ENCODE measurements at places on chromosomes 1 and 21. TPM values are rescaled to one million over a fixed set of nuclear protein-coding genes. Genes with fewer than 3 reads are reported as not detected.

DNA sequence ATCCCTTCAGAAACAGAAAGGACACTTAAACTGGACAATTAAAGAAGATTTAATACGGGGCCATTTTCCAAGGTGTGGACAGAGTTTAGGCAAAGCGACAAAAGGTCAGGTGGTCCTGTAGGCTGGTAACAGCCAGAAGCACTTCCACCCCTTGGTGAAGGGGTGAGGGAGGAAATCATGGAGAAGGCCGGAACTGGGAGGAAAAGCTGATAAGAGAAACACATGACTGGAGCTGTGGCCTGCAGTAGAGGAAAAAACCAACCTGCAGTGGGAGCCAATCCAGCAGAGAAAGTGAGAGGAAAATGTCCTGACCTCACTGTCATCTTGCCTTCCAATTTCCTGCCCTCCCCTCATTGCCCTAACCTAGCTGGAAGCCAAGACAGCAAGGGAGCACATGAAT, 249.8 kb downstream of the LMO4 start:
- H3K4me1 ChIP-seq = no peaks in the 10 kb centered on the region
- no peaks in the 10 kb centered on the region for H3K36me3 ChIP-seq
- no peak overlapping the region for H3K4me3 ChIP-seq
- no peaks in the 10 kb centered on the region for H3K27me3 ChIP-seq
- DNase-seq = no peak

DNA sequence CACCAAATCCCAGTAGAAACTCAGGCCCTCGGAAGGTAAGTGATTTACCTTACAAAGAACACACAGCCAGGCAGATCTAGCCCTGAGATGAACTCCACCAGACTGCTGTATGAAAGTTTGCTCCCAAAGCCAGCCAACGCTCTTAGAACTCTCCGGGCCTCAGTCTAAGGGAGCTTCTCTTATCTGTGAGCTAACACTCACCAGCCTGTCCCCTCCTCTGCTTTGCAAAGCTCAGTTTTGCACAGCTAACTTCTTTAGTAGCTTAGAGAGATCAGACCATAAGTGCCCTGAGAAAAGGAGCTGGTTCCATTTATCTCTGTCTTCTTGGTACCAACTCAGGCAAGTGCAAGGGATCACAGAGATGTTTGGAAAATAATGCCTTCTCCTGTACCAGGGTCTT, 195.8 kb upstream of the JUN start:
- H3K36me3 ChIP-seq = no peaks in the 10 kb centered on the region
- H3K4me3 ChIP-seq = no peak overlapping the region
- H3K27me3 ChIP-seq = no peaks in the 10 kb centered on the region
- H3K27ac ChIP-seq = no peak overlapping the region

The KLF17 gene
- total RNA-seq = not detected

DNA sequence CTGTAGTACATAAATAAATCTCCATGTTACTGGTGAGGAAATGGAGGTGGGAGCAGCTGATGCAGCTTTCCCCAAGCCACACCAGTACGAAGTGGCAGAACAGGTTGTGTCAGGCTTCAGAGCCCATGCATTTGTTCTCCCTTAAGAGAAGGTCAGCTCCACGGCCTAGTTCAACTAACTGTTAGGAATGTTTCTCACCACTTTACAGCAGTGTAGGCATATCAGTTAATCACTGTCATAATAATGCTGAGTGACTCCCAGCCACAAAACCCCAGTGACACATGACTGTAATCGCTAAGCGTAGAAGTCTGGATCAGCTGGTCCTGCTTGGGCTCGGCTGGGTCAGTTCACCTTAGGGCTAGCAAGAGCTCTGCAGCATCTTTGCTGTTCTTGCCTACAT, 90.4 kb downstream of the VPS26C start:
- no peak overlapping the region for H3K27ac ChIP-seq
- no peaks in the 10 kb centered on the region for H3K4me1 ChIP-seq
- no peak overlapping the region for H3K4me3 ChIP-seq
- DNase-seq = no peak
- H3K36me3 ChIP-seq = peaks cover 79% of the 10 kb centered on the region
- no peaks in the 10 kb centered on the region for H3K27me3 ChIP-seq

DNA sequence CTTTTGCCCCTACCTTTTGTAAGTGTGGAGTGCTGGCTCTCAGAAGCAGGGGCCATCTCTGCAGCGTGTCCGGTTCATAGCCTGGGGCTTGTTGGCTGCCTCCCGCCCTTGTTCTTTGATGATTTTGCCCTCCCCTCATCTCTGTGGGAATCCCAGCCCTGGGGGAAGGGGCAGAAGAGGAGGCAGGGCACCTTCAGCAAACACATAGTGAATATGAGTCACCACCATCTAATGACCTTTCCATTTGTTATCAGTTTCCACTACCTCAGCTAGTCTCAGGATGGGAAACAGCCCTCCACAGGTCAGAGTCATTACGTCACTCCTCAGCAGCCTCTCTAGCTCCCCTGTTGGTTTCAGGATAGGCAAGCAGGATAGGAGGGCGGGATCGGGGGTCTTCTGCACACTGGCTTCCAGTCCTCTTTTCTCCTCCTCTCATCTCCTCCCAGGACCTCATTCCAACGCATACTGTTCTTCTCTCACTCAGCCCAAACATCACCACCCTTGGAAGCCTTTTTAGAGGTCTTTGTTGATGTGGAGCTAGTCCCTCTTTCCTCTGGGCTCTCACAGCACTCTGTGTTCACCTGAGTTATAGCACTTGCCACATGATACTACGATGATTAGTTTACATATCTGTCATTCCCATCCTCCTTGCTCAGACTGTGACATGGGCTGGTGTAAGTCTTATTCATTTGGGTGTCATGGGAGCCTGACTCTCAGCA, 15.8 kb downstream of the GADD45A start:
- DNase-seq = no peak
- no peaks in the 10 kb centered on the region for H3K27me3 ChIP-seq
- no peak overlapping the region for H3K27ac ChIP-seq

DNA sequence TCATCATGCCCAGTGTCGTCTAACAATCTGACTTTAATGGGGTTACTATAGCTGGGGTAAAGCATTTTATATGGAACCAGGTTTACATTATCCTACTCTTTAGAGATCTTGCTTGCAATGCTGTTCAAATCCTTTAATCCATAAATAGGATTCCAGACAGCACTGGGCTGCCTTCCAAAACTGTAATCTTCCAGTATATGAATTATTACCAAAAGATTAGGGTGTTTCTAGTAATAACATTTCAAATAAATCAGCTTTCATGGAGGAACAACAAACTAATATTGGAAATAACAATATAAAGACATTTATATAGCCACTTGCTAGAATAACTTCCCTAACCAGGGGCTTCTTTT, 88.6 kb upstream of the PLXNA2 start:
- H3K36me3 ChIP-seq = no peaks in the 10 kb centered on the region
- peaks cover 42% of the 10 kb centered on the region for H3K27me3 ChIP-seq
- no peak overlapping the region for H3K27ac ChIP-seq
- no peaks in the 10 kb centered on the region for H3K4me1 ChIP-seq
- H3K4me3 ChIP-seq = no peak overlapping the region
- DNase-seq = no peak

DNA sequence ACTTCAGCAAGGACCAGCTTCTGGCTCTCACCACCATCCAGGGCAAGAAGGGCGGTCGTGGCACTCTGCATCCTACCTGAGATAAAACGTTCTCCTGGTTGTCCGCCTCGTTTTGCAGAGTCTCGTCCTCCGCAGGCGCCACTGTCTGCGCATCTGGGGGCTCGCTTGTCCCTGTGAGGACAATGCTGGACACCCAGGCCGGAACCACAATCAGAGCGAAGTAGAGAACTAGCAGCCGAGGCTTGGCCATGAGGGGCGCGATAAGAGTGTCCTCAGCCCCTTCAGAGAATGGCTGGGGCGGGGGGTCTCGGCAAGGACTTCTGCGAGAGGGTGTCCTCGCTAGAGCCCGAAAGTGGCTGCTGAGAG, 505 bp downstream of the OLFML2B start:
- no peak for DNase-seq
- H3K4me3 ChIP-seq = peak overlapping the region; percentile 68
- H3K36me3 ChIP-seq = no peaks in the 10 kb centered on the region
- H3K27me3 ChIP-seq = peaks cover 7% of the 10 kb centered on the region
- peaks cover 13% of the 10 kb centered on the region for H3K4me1 ChIP-seq

The NECAP2 gene
- total RNA-seq = 66.0 TPM

GRCh38 chr1:111201275-111202090, 1.0 kb upstream of the DENND2D start:
- peaks cover 72% of the 10 kb centered on the region for H3K4me1 ChIP-seq
- no peak for DNase-seq
- peak overlapping the region; percentile 79 for H3K4me3 ChIP-seq
- peaks cover 27% of the 10 kb centered on the region for H3K36me3 ChIP-seq
- no peaks in the 10 kb centered on the region for H3K27me3 ChIP-seq

DNA sequence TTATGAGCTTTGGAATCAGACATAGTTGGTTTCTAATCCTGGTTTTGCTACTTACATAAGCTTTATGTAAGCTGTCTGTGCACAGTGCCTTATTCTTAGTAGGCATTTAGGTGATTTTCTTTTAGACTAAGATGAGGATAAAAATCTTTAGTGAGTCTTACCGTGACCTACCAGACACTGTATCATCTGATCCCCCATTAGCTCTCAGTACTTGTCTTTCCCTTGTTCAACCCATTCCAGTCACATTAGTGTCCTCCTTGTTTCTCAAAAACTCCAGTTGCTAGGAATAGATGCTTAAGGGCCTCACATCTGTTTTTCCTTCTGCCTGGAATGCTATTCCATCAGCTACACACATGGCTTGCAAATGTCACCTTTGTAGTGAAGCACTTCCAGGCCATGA, 18.8 kb downstream of the PPP1R12B start:
- H3K27me3 ChIP-seq = no peaks in the 10 kb centered on the region
- H3K4me1 ChIP-seq = no peaks in the 10 kb centered on the region
- DNase-seq = no peak
- no peak overlapping the region for H3K27ac ChIP-seq

The RGS13 gene
- total RNA-seq = 0.30 TPM

The MTMR11 gene
- total RNA-seq = 0.70 TPM

- no peaks in the 10 kb centered on the region for H3K27me3 ChIP-seq
- no peak for DNase-seq
- H3K4me3 ChIP-seq = no peak overlapping the region
- H3K4me1 ChIP-seq = no peaks in the 10 kb centered on the region
- no peak overlapping the region for H3K27ac ChIP-seq
These were observed 100.2 kb upstream of the RGS1 start for GRCh38 chr1:192475329-192475728.

- H3K27me3 ChIP-seq = no peaks in the 10 kb centered on the region
- peaks cover 22% of the 10 kb centered on the region for H3K4me1 ChIP-seq
- H3K36me3 ChIP-seq = no peaks in the 10 kb centered on the region
- DNase-seq = peak; percentile 26
These were observed 553 bp upstream of the STMN1 start for GRCh38 chr1:25906644-25907300.

DNA sequence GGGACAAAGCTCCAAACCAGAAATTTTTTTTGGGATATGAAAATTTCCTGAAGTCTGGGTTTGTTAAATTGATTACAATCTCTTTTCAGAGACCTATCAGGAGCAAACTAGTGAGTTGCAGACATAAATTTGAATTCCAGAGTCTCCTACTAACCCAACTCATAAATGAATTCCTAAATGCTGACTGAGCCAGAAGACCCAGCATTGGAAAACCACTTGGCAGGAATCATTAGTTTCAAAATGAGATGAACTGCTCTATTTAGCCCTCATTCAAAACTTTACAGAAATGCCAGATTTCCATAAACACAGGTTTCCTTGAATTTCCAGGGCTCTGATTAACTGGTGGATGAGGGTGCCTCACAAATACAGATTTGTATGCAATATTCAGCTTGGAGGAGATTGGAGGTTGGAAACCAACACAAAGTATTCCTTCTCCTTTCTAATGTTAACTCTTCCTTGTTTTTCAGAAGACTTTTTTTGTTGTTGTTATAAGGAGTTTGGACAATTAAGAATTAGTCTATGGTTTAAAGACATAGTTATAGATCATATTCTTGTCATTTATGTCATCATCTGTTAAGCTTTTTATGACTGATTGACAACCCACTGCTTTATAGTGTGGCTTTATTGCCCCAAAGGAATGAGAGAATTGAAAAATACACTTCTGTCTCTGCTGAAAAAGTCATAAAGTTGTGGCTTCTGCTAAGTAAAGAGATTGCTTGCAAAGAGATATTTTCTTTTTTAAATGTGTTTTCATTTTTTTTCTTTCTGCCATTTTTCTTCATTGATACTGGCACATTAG, 222.8 kb downstream of the HLX start:
- H3K4me3 ChIP-seq = no peak overlapping the region
- H3K4me1 ChIP-seq = no peaks in the 10 kb centered on the region
